ENCODE measurements at places on chromosomes 12 and 14.

DNA sequence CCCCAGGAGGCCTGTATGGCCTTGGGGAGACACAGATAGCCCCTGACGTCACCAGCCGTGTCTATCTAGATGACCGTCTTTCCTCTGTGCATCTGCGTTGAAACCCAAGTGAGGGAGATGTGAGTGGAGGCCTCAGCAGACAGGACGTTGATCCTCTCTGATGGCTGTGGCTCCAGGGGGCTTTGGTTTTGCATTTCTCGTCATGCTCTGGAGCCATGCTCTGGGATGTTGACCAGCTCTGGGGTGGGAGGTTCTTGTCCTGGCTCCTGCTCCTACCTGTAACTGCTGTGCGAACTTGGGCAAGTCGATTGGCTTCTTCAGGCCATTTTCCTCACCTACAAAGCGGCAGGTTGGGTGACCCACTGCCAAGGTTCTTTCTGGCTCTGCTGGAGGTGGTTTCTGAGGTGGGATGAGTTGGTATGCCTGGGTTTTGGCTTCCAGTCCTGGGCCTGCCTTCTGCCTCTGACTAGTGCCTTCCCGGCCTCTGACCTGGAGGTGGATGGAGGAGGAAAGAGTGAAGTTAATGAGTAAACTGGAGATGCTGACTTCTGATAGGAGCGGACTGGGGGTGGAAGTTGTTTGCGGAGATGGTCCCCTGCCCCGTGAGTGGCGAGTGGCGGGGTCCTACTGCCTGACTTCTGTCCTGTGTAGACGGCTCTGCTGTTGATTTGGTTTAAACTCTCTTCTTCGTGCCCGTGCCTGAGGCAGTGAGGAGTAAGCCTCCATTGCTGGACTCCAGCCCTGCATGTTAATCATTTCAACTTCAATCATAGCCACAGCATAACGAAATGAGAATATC lies 8.4 kb downstream of the TSPAN9 start:
- no peak for DNase-seq

- no peak for DNase-seq
Observed at GRCh38 chr12:3263939-3264922, 187.1 kb downstream of the TSPAN9 start.

- DNase-seq = no peak
Observed at GRCh38 chr14:38207736-38208617, at the start of gene SSTR1. Gene SSTR1 (plus strand): TSS chr14:38207904. CDS start chr14:38209390, 1,486 bp downstream.

DNA sequence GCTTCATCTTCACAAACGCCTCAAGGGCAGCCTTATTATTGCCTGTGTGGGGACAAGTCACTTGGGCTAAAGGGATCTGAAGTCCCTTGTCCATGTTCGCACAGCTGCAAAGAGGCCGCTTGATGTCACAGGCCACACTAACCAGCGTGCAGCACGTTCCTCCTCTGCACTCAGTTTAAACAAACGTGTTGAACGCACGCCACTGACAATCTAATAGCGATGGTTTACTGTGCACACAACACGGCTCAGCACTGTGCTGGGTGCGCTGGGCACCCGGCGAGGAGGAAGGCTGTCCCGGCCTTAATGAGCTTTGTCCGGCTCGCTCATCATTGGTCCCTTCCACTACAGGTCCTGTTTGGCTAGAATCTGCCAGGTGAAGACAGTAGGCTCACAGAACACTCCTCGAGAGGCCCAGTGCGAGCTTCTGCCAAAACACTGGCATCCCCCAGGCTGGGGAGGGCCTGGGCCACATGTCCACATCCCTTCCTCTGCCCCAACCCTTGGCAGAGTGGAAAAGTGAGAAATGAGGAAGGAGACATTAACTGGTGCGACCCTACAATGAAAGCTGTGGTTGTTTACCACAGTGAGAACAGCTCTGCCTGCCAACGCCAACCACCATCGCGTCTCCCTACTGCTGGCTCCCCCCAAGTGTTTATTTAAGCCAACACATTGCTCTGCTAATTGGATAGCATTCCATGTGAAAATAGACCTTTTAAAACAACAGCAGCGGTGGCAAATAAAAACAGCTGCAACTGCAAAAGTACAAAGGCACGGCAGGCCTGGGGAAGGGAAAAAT lies 113.2 kb downstream of the RBM19 start:
- no peak for DNase-seq

DNA sequence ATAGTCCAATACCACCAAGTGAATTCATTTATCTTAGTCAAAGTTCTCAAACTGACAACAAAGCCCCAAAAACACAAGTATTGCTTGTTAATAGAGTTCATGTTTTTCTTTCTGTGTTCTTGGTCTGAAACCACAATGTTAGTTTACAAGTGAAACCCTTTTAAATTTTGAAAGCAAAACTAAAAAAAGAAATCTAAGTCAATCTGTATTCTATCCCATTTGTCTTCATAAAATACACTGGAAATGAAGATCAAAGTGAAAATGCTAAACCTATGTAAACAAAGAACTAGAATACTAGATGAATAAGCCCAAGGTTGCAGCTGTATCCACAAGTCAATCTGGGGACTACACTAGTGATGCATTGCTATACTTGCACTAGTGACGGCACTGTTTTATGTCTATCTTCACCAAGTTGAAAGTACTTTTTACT lies 10.4 kb downstream of the MAP4K5 start:
- DNase-seq = no peak

DNA sequence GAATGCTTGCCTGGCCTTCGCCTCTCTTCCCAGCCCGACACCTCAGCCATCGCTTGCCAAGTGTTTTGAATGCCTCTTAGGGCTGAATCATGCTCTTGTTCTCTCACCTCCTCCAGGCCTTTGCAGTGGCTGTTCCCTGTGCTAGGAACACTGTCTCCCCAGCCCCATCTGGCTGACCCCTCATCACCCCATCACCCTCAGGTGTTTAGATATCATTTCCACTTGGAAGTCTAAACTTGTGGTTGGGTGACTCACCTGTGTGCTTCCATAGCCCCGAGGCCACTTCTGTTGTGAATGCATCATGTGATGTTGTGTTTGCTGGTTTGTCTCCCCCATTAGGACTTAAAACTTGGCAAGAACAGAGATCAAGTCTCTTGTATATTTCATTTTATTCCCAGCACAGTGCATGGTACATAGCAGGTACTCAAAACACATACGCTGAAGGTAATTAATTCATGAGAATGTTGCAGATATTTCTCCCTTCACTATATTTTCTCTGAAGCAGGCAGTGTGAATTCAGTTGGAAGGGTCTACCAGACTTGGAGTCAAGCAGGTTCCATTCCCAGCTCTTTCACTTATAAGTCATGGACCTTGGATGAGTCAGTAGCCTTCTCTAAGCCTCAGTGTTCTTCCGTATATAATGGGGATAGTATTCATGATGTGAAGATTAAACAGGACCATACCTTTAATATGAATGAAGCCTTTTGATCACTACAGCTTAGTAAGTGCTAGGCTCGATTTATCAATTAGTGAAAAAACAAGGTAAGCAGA lies 67.8 kb downstream of the HRK start:
- no peak for DNase-seq

DNA sequence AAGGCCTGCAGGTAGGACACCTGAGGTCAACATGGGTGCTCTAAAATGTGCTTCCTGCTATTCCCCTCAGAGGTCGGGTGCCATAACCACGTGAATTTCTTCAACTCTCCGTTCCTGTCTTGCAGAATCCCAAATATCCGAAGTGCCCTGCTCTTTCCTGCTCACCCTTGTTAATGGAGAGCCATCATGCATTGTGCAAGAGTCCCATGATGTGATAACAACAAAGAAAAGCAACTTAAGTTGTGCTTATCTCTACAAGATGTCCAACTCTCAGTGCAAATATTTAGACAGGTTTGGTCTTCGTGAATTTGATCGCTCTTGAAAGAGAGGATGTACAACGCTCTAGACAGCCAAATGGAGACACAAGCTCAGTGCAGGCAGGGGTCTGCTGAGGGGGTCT lies 210.6 kb upstream of the PLXNC1 start:
- DNase-seq = no peak

DNA sequence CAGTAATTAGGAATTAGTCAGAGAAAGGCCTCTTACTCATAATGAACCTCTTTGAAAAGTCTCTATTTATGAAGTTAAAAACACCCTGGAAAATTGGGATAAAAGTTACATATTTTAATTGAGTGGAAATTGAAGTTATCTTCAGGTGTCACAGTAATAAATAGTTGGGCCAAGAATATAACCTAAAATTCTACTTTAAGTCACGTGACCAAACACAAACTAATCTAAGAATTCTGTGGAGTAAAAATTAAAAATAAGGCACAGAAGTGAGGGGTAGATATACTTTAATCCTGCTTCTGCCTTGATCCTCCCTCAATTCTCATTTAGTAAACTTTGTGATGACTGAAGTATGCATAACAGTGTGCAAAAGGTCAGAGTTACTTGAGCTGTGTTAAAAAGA lies 226.4 kb downstream of the NAV3 start:
- DNase-seq = no peak

DNA sequence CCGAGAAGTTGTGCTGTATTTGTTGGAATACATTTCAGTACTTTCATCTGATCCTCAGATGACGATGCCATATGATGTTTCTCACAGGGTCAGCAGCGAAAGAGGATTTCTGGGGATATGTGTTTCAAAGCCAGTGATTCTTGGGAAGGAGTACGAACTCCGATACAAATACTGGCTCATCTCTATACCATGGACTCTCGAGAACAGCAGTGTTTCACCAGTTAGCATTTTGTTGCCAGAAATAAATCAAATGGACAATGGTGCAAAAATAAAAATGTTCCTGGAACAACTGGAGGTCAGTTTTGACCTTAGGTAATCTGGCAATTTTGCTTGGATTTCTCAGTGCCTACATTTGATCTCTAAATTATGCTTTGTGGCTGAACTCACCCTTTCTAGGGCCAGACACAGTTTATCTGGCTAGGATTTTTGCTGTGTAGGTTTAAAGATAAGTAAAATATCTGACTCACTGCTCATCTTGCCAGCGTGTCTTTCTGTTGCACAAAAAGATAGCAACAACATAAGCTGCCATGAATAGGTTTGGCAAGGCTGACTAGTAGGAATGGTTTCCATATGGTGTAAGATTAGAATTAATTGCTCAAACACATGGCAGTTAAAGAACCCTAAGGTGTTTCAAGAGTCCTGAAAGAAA lies 11.0 kb upstream of the MGP start:
- no peak for DNase-seq

DNA sequence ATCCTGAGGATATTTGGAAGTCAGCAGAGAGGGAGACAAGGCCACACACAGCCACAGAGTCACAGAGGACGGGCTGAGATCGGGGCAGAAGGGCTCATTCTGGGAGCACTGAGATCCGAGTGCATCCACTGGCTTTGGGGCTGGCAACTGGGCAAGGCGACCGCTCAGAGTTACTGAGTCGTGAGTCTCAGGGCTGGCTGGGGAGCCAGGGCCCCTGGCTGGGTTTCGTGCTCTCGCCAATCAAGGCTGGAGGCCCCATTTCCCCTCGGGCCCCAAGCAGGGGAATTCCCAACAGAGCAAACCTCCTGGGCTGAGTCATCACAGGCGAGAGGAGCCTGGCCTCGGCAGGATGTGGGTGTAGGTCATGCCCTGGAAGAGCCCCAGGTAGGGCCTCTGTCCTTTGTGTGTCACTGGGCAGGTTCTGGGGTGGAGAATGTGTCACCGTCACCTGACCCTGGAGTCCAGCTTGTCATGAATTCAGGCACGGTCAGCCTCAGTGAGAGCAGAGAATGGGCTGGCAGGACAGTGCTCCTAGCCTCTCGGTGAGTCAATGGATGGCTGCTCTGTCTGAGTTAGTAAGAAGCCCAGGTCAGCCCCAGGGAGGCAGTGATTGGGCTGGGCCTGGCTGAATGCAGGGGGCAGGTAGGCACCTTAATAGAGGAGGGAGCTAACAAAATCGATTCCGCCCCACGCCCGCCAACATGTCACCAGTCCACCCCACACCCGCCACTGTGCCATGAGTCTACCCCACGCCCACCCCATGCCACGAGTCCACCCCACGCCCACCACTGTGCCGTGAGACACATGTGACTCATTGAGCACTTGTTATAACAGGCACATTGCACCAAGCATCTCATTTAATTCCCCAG lies 16.9 kb downstream of the ASB2 start:
- peak; percentile 74 for DNase-seq
